Liver (tissue), 10 donors: ENCODE measurements at places on chromosomes 3 and 15.

DNA sequence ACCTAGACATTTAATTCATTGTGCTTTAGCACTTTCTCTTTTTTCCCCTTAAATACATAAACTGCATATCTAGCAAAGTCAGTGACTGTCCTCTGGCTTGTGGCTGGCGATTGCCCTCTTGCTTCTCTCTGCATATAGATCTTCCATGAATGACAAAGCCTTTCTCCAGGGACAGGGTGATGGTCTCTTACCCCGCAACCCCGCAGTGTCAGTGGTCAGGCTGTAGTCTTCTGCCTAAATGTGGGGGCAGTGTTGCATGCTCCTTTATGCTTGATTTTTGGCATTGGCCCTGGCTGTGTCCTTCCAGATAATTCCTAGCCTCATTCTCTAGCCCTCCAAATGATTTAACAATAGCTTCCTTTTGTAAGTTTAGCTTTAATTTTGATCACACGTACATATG lies 407.8 kb downstream of the GABRB3 start:
- no peak for DNase-seq

DNA sequence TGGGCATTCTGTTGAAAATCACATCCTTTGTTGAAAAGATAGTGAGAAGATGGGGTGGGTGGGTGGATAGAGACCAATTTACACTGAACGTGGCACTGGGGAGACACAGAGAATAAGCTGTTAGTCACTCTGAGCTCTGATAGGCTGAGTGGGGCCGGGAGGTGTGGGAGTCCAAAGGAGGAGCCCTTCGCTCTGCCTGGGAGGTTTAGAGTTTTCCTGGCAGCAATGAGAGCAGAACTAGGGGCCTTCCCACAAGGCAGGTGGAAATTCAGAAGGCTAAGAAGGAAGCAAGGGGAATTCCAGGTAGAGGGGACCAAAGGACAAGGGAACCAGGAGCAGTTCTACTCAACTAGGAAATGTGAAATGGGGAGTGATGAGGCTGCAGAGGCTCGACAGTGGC lies 272.7 kb downstream of the RPLP1 start:
- no peak for DNase-seq

DNA sequence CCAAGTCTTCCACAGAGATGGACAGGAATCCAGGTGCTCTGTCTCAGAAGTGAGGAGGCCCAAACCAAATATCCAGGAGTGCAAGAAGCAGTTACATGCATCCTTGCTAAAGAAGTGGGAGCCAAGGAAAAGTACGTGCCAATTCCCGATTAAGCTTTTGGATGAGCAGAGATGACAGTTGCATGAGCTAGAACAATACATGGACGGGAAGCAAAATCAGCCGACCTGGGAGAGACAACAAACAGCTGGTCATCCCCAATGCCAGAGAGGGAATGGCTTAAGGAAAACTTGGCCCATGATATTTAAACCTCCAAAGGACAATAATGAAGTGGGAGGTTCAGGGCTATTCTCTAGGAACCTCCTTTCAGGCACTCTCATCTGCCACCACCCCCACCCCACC lies 86.0 kb upstream of the ABHD17C start:
- no peak for DNase-seq

DNA sequence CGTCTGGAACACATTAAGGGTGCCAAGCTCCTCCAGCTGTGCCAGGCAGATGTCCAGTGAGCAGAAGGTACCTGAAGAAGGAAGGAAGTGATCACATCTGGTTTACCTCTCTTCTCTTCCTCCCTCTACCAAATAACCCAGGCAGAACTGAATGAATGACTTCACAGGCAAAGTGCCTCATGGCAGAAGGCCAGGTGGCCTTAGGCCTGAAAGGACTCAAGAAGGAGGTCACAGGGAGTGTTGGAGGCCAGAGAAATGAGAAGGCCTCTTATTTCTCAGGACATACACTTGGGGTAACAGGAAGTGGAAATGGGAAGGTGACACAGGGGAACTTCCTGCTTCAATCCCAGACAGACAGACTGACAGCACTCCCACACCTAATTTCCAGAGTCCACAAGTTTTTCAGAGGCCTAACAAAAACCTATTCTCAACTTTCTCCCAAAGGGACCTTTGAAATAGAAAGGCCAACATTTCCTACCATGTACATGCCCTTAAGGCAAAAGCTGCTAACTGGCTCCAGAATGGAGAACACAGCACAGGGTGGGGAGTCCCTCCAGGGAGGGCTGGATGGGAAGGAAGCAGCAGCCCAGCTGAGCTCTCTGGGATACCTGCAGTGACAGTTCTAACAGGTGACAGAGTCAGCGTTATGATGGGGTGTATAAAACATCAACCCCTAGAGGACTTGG lies 17.6 kb upstream of the SIN3A start:
- no peak for DNase-seq

GRCh38 chr3:71172189-71172588 lies 411.3 kb downstream of the FOXP1 start:
- DNase-seq: no peak
